ENCODE measurements at places on chromosomes 16 and 17.

GRCh38 chr17:17032131-17032692 lies 10.0 kb upstream of the MPRIP start:
- no peak for DNase-seq

DNA sequence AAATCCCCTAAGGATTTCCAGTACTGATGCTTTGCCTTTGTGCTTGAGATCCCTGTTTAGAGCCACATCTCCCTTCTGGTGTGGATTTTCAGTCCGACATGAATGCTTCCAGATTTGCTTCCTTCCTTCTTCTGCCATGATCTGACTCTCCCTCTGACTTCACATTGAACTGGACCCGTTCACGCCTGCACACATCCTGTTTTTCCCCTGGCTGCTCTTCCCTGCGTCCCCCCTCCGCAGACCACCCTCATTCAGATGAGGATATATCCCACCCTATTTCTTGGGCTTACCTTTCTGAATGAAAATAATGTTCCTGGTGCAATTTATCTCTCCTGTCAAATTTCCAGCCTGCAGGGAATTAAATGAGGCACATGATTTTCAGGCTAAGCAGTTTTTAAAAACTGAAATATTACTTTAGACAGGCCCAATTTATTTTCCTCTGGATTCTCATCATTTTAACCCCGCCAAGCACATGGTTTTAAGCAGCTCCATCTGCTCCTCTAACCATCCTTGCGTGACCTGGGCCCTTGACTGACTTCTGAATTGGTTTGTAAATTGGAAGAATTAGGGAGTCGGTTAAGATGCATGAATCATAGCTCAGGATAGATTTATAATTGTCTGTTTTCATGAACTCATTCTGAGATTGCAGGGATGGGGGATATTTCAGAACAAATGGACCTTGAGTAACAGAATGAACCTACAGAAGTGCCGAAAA lies 59.2 kb downstream of the BMERB1 start:
- DNase-seq, result no peak

DNA sequence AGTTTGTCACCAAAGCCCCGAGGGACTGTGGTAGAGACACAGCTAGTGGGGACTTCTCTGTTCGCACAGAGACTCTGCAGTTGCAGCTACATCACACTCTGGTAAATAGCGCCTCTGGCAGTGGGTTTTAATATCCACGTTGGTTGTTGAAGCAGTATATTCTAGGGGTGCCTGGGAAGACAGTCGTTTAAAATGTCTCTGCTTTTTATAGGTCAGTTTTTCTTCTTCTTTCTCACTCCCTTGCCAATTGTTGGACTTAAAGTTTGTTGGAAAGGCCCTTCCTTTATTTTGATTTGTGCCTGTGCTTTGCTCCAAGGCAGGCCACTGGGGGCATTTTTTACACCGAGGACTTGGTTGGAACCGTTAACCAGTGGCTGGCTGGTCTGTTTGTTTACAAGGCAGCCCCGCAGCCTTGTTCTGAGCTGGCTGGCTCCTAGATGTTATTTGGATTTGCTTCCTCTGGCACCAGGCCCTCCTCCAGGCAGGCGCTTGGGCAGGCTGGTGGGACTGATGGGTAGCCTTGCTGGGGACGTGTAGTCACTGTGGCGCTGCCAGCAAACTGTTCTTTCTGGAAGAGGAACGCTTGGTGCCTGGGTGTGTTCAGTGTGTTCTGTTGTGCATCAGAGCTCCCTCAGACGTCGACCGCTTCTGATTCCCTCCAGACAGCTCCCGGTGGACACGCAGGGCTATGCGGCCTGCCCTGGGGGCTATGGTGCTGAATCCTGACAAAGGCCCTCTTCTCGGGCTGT lies 218.2 kb upstream of the CHMP6 start:
- DNase-seq, result peak; percentile 44

GRCh38 chr17:11389583-11389982 lies 148.6 kb downstream of the SHISA6 start:
- no peak for DNase-seq

DNA sequence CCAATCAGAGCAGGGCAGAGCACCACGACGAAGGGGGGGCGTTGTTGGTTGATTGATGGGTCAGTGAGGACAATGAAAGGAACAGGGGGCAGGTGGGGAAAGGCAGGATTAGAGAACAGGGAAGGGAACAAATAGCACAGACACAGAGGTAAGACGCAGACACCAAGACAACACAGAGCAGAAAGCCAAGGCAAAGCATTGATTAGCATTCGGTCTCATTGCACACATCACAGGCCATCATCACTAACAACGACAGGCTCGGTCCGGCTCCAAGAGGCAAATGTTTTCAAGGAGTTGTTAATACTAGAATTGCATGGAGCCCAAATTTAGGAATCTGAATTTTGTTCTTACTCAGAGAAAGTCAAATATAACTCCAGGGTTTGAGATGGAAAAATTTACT lies 34.6 kb upstream of the TRAP1 start:
- no peak for DNase-seq

DNA sequence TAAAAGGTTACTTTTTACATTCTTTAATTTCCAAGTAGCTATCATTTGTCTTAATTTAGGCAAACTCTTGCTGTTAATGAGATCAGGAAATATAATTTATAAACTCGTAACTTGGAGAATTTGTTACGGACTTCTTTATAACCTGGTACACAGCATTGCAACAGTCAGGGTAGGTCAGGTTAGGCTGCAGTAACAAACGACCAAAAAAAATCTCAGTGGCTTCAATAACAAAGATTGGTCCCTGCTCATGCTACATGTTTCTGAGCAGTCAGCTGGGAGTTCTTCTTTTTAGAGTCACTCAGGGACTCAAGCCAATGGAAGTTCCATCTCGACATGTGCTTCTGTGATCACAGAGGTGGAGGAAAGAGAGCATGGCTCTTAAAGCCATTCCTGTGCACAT lies 110.1 kb downstream of the USP31 start:
- no peak for DNase-seq

DNA sequence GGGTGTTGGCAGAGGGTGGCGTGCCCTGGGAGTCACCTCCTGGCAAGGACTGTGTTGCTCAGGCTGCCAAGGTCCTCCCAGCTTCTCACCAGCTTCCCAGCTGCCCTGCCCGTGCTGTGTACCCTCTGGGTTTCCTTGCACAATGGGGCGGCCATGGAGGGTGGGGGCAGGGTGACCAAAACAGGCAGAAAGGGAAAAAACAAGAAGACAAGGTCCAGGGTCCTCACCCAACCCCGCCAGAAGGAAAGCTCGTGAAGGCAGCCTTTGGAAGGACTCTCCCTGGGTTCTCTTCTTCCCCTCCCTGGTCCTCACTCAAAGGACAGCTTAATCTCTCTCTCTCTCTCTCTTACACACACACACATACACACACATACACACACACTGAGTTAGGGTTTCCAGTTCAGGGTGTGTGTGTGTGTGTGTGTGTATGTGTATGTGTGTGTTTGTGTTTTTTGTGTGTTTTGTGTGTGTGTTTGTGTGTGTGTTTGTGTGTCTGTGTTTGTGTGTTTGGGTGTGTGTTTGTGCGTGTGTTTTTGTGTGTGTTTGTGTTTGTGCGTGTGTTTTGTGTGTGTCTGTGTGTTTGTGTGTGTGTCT lies 2.0 kb downstream of the SLC13A5 start:
- no peak for DNase-seq

DNA sequence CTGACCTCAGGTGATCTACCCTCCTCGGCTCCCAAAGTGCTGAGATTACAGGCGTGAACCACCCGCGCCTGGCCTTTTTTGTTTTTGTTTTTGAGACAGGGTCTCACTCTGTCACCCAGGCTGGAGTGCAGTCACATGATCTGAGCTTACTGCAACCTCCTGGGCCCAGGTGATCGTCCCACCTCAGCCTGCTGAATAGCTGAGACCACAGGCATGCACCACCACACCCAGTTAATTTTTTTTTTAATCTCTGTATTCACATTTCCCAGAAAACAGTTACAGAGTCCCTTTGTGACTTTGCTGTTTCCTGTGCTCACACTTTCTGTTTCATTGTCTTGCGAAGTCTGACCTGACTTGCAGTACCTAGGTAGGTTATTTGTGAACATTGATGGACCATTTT lies 2.7 kb downstream of the CLUAP1 start:
- DNase-seq, result no peak

GRCh38 chr17:77686903-77687302 lies 271.6 kb upstream of the TNRC6C start:
- DNase-seq, result no peak

DNA sequence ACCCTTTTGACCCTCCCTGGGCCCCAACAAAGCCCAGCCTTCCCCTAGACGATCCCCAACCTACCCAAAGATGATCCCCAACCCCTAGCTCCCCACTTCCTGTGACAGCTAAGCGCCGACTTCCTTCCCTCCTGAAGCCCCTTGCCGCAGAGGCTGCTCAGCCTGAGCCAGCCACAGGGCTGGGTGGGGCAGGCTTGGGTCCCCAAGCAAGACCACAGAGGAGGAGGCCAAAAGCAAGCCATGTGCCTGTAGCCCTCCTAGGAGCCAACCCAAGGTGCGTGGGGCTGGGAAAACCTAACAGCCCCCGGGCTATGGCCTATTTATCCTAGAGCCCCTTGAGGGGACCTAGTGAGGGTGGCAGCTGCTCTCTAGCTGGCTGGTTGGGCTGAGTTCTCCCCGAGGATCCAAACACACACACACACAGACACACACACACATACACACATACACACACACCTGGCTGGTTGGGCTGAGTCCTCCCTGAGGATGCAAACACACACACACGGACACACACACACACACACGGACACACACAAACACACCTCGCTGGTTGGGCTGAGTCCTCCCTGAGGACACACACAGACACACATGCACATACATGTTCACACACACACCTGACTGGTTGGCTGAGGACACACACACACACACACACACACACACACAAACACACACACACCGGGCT lies 4.8 kb downstream of the ARRB2 start:
- DNase-seq, result no peak

GRCh38 chr16:87966064-87966645 lies 14.9 kb downstream of the BANP start:
- no peak for DNase-seq

GRCh38 chr17:42329025-42329976 lies 41.0 kb downstream of the STAT5A start:
- peak; percentile 98 for DNase-seq

- no peak for DNase-seq
Observed at GRCh38 chr16:86662195-86662594, 83.8 kb downstream of the FOXL1 start.

- no peak for DNase-seq
Observed at GRCh38 chr17:17201907-17202306, 4.2 kb downstream of the PLD6 start.

DNA sequence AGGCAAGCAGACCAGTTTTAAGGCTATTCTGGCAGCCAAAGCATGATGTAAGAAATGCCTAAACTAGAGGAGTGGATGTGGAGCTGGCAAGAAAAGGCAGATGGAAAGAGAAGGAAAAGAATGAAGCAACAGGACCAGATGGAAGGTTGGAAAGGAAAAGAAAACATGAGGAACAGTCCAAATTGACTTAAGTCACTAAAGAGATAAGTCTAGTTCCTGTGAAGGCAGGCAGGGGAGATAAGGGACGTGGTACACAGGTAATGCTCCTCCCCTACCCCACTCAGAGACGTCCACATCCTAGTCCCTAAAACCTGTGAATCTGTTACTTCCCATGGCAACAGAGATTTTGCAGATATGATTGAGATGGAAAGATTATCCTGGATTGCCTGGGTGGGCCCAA lies 43.5 kb downstream of the TEX2 start:
- DNase-seq, result no peak

- DNase-seq, result no peak
Observed at GRCh38 chr16:1062895-1063294, 9.7 kb upstream of the SSTR5 start.

DNA sequence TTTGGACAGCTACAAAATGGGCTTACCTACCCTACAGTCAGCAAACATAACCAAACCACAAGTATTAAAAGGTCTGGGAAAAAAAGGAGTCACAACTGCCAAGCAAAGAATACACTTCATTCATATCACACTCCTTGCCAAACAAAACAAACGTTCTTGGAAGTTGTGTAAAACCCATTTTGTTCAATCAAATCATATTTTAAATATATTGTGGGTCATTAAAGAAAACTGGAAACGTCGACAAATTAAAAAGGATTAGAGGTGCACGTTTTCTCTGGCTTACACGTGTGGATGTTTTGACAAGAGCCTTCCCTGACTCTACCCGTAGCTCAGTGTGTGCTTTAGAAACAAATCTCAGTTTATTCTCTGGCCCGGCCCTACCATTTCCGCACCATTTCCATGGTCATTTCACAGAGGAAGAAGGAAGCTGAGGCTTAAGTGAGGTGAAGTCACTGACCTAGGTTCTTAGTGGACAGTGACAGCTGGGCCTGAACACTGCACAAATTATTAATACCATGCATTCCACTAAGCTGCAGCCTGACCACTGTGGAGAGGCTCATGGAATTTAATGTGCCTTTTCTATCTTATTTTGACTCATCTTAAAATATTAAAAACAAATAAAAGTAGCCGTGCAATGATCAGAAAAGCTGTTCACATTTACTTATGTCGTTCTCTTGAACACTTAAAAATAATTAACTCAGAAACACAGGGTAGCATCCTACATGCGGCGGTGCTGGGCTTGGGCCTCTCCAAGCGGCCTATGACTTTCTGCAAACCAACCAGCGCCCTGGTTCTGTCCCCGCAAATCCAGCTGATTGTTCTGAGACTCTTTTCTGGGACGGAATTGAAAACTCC lies 968 bp downstream of the CEP112 start:
- no peak for DNase-seq

GRCh38 chr17:19304751-19305150 lies 57.8 kb downstream of the B9D1 start:
- no peak for DNase-seq

DNA sequence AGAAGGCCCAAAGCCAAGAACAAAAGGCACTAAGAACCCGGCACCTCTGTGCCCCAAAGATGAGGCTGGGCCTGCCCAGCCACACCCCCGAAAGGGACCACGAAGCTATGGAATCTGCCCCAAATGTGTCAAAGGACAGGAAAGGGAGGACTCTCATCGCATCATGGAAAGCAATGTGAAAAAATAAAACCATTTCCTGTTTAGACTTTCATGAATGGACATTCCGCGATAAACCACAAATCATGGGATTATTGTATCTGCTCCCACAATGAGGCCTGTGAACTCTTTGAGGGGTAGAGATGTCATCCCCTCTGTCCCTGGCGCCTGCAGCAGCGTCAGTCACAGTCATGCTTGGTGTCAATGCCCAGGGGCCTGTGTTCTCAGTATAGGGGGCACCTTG lies 135.0 kb downstream of the COPRS start:
- no peak for DNase-seq

DNA sequence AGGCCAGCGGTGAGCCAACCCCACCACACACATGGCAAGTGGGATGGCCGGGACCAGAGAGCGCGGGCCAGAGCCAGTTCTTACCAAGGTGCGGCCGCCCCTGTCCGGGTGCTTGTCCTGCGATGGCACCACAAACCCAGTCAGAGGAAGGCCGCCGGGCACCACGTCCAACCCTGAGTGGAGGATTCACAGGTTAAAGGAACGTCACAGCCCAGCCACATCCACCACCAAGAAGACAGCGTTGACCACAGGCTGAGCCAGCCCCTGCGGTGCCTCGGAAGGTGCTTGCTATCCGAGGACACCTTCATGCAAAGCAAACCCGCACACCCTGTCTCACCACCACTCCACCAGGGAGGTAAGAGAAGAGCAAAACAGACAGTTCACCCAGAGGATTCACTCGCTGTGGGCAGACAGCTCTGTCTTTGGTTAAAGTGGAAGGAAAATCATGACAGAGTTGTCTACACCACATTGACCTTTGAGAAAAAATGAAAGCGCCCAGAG lies 15.8 kb downstream of the SLX4 start:
- DNase-seq, result no peak

GRCh38 chr17:79537061-79537460 lies 73.8 kb downstream of the RBFOX3 start:
- DNase-seq, result no peak

GRCh38 chr16:89018282-89019158 lies 41.5 kb upstream of the CBFA2T3 start:
- DNase-seq, result no peak

GRCh38 chr17:54172096-54172984 lies 349.6 kb downstream of the KIF2B start:
- peak; percentile 67 for DNase-seq

All from GM23338 (cell line).